Activated CD8-positive, alpha-beta memory T cell treated with anti-CD3 and anti-CD28 coated beads for 1 hour (primary cell): ENCODE measurements at places on chromosomes 5 and 9.

GRCh38 chr9:129561594-129562281 lies 59.2 kb downstream of the C9orf50 start:
- DNase-seq: no peak

- no peak for DNase-seq
Measured at GRCh38 chr5:166602271-166602670, 1689.2 kb upstream of the WWC1 start.

DNA sequence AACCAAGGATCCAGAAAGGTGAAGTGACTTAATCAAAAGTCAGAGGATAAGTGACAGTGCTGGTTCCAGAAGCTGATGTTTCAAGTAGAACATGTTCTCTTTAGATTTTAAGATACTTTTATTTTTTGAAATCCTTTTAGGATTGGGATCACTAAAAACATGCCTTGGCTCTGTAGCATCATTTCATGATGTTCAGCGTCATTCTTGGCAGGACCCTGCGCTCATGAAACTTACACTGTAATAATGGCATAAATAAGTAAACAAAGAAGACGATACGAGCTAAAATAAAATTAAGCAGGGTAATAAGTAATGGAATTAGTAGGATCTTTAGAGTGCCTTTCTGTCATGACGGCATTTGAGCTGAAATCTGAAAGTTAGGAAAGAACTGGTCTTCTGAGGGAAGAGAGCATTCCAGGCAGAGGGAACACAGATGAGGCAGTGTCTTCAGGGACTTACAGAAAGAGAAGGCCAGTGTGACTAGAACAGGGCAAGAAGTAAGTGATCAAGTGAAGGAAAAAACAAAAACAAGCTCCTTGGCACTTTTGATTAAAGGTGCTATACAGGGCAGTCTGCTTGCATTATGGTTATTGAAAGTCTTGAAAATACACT lies 19.9 kb downstream of the CTNNA1 start:
- DNase-seq: no peak

GRCh38 chr5:108171759-108172158 lies 210.1 kb downstream of the FBXL17 start:
- no peak for DNase-seq

DNA sequence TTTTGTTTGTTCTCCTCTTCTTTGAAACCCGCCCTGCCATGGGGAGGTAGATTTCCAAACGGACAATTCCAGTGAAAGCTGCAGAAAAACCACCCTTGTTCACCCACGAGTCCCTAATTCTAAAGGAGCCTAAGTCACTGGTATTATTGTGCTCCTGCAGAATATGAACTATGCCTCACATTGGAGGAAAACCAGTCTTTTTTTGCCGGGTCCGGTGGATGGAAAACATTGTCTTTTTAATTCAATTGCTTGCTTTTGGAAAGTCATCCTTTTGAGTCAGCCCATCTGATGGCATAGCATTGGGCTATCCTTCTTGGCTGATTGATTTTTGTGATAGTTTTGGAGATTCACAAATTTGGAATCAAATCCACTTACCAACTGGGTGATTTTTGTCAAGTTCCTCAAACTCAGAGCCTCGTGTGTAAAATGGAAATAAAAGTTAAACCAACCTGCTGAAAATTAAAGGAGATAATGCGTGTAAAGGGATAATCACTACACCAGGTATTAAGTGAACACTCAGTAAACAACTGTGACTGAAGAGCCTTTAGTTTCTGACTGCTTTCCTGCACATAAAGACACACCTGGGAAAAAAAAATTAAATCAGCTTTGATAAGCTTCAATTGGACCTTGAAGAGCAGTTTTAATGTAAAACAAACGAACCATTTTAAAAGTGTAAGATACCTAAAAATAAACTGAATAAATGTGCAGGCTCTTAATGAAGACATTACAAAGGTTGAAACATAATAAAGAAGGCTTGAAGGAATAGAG lies 780 bp upstream of the CCNJL start:
- DNase-seq: no peak

GRCh38 chr9:35340046-35340445 lies 149.9 kb upstream of the RUSC2 start:
- no peak for DNase-seq

DNA sequence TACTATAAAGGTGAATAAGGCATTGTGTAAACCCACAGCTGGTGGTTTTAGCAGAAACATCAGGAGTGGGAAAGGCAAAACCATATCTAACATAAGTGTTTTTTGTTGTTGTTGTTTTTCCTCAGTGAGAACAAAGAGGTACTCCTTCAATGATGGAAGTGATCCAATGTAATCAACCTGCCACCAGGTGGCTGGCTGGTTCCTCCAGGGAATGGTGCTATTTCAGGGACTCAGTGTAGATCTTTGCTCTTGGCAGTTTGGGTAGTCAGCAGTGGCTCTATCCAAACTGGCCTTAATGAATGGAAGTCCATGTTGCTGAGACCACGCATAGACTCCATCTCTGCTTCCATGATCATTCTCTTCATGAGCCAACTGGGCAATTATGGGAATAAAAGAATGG lies 10.8 kb downstream of the DMRTA1 start:
- no peak for DNase-seq

DNA sequence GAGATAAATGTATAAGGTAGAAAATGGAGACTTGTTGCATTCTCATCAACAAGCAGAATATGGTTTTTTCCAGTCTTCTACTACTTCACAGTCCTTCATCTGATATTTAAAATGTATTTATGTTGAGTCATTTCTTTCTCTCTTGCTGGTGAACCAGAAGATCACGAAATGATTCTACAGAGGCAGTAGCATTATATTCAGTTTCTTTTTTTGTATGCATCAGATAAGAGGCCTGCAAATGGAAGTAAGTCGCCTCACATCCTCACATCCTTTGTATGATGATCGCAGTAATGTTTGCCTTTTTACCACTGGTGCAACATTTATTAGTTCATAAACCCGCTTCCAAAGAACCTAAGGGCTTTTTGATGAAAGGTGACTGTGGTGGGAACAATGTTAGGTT lies 22.1 kb upstream of the IL13 start:
- DNase-seq: no peak

DNA sequence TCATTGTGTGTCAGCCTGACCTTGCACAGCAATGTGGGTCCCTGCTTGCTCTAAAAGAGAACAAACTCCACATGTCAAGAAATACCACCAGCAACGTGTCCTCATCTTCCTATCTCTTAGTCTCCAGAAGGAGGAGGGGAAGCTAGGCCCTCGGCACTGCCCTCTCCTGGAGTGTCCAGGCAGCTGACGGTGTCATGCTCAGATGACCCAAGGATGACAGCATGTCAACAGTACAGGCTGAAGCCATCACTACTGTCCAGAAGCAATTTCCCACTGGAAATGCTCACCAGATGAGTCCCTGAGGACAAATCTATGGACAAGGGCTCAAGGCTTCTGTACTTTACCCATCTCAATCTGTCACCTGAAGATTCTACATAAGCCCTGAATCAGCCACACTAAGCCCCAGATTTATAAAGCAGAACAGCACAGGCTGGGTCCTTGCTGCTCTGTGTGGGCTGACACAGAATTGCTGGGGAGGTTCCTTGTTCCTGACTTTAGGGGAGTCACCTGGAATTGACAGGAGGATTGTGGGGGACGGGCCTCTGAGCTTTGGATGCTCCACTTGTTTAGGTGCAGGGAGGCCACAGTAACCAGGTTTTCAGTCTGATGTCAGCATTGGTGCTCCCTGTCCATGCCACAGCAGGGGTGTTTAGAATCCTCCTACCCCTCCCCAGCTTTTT lies 210.2 kb downstream of the DAB2IP start:
- DNase-seq: no peak

GRCh38 chr5:33340195-33340594 lies 100.6 kb upstream of the TARS1 start:
- no peak for DNase-seq

- no peak for DNase-seq
Measured at GRCh38 chr9:7849362-7849761, 49.8 kb upstream of the DMAC1 start.

DNA sequence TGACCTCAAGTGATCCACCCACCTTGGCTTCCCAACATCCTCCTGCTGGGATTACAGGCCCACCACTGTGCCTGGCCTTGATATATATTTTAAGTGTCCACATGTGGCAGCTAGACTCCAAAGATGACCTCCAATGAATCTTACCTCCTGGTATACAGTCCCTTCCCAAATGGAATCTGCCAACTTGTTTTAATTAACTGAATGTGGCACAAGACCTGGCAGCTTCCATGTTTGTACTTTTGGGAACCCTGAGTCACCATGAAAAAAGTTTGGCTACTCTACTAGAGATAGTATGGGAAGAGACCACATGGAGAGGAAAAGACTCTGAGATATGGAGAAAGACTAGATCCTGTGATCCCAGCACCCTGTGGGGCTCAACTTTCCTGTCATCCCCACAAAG lies 42.5 kb downstream of the CCL28 start:
- no peak for DNase-seq

DNA sequence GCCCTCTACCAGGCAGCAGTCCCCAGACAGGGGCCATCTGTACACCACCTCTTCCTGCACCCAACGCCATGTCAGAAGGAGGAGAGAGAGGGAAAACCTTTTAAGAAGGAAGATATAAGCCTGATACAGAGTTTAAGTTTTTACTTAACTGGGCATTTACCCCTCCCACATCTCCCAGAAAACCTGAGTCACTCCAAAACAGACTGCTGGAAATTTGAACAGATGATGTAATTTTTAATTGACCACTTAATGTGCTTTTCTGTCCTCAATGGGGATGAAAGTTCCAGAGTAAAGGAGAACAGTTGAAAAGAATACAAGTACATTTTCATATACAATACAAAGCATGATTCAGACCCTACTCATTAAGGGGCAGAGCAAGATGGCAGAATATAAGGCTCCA lies 63.9 kb downstream of the TTC39B start:
- no peak for DNase-seq

DNA sequence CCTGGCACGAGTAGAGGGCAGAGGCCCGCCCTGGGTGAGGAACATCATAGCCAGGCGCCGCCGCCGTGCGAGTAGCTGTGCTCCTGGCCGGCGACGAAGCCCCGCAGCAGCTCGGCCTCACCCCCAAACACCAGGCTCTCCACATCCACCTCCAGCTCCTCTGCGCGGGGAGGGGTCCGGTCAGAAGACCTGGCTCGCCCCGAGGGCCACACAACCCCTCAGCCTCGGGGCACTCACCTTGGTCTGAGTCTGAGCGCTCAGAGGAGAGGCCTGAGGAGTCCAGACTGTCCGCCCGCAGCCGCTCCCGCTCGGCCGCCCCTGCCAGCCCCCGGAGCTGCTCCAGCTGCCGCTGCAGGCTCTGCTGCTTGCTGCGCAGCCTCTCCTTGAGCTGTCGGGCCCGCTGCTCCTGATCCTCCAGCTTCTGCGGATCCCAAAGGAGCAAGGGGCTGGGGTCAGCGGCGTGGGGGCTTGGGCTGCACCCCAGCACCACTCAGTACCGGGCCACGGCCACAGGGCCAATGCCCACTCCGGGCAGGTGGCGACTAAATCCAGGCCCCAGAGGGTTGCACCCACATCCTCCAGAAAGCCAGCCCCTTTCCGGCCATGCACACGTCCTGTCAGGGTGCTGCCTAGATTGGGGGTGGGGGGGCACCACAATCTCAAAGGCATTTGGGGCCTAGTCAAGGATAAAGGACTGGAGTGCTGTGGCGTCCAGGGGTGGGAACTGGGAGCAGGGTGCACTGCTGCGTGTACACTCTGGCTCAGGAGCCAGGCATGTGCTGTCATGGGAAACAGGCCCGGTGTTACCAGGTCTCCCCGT lies 3.9 kb downstream of the MXD3 start:
- DNase-seq: no peak

DNA sequence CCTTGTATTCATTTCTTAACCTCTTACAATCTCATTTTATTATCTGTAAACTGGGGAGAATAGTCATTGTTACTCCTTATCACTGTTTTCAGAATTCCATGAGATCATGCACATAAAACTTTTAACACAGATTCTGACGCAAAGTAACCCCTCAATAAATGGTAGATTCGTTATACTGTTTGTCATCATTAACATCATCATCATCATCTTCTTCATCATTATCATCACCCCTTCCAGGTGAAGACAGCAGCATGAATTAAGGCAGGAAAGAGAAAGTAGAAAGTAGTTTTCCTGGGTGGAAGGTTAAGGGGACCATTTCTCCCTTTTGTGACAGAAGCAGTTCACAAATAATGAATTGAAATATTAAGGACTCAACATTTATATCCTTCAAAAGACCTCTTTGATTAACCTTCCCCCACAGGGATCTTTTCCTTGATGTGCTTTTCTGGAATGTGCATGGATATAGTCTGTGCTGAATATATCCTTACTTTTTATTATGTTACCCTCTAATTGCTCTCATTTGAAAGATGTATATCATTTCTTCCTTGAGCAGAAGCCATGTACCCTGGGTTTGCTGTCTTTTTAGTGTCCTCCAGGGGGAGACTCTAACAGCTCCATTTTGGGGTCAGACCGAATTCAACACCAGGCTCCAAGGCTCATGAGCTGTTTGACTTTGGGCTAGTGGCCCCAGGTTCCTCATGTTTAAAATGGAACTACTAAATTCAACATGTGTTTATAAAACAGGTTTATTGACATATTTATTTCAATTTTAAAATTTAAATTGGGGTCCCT lies 1029.9 kb upstream of the WWC1 start:
- DNase-seq: no peak

DNA sequence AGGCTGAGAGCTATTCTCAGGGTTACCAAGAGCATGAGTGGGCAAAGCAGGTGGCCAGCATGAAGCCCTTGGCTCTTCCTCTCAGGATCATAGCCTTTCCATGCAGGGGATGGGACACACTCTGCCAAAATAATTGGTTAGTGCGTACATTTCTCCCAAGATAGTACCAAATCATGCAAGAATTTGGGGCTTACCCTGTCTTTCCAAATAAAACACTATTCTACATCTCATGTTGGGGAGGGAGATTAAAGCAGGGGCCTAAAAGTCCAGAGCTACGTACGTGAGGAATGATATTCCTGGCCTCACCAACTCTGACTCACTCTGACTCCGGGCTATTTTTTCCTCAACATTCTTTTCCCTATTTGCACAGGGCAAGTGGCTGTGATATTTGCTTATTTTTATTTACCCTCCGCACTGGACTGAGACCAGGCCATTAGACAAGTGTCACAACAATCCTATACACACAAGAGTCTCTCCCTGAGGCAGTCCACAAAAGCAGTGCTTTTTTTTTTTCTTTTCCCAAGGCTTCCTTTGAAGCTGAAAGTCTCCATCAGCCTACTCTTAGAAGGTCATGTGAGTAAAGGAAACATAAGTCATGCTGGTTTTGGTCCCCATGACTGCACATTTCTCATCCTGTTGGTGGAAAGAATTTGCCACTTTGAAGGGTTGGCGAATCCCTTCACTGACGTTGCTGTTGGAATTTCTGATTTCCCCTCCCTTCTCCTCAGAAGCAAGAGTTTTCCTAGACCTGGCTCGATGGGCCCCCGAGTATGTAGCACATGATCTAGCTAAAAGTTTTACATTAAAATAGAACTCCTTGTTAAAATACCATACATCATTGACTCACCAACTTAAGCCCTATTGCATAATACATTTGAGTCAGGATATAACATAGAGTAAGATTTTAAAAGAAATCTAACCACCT lies 40.0 kb downstream of the TMEM252 start:
- no peak for DNase-seq
